ENCODE measurements at places on chromosomes 1 and 21.

DNA sequence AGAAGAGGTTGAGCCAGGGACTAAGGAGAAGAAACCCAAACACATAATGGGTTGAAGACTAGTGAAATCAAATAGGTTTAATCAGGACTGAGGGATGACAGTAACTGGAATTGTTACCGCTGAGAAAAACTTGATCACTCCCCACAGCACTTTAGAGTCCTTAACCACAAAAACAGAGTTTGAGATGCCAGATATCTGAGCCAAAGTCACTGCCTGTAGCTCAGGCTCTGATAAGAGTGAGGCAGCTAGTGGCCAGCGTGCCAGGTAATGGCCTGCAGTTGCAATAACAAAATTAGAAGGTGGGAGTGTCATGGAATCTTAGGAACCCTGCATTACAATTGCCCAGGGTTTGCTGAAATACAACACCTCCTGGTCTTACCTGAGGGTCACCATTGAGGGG lies 48.0 kb downstream of the PRKAB2 start:
- DNase-seq, result no peak

GRCh38 chr1:220697326-220697725 lies 7.2 kb downstream of the C1orf115 start:
- no peak for DNase-seq

DNA sequence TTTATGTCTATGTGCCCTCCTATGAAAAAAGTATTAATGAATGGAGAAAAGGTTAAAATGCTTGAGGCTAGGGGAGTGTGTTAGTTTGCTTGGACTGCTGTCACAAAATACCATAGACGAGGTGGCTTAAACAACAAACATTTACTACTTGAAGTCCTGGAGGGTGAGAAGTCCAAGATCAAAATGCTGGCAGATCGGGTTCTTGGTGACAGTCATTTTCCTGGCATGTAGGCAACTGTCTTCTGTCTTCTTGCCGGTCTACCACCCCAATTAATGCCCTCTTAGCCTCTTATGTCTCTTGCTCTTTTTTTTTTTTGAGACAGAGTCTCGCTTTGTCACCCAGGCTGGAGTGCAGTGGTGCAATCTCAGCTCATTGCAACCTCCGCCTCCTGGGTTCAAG lies 15.0 kb downstream of the ARID1A start:
- no peak for DNase-seq

- DNase-seq, result no peak
Observed at GRCh38 chr1:3577300-3577699, 34.0 kb downstream of the MEGF6 start.

- no peak for DNase-seq
Observed at GRCh38 chr1:71831646-71832045, 450.7 kb downstream of the NEGR1 start.

- DNase-seq, result no peak
Observed at GRCh38 chr1:12448746-12449177, 169.2 kb downstream of the DHRS3 start.

DNA sequence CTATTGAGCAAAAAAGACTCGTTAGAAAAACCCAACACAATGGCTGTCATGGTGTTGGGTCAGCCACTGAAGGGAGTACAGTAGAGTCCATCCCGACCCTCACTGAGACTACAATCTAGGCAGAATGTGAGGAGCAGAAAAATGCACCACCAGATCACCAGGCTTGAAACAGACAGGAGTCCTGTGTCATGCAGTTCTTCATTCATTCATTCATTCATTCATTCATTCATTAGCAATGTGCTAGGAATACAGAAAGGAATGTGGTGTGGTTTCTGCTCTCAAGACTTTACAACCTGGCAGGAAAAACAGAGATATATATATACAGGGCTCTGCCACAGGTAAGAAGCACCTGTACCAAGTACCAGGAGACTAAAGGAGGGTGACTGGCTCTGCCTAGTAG lies 392.3 kb downstream of the OMA1 start:
- no peak for DNase-seq

DNA sequence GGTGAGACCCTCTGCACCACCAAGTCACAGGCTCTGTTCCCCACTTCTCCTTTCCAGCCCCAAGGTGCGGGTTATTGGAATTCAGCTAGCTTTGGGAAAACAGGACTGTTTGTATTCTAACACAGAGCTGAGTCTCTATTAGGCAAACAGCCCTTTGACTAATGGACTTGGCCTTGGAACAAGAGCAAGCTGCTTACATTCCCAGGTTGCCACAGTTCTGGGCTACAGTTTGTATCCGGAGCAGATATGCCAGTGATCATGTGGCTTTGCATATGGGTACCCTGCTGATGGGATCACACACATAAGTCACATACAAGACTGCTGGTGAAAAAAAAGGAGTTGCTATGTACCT lies 110.5 kb upstream of the COA6 start:
- no peak for DNase-seq

GRCh38 chr1:50265790-50266314 lies 157.1 kb downstream of the ELAVL4 start:
- DNase-seq, result no peak

- peak; percentile 27 for DNase-seq
Observed at GRCh38 chr1:235015291-235015985, 113.2 kb downstream of the TOMM20 start.

DNA sequence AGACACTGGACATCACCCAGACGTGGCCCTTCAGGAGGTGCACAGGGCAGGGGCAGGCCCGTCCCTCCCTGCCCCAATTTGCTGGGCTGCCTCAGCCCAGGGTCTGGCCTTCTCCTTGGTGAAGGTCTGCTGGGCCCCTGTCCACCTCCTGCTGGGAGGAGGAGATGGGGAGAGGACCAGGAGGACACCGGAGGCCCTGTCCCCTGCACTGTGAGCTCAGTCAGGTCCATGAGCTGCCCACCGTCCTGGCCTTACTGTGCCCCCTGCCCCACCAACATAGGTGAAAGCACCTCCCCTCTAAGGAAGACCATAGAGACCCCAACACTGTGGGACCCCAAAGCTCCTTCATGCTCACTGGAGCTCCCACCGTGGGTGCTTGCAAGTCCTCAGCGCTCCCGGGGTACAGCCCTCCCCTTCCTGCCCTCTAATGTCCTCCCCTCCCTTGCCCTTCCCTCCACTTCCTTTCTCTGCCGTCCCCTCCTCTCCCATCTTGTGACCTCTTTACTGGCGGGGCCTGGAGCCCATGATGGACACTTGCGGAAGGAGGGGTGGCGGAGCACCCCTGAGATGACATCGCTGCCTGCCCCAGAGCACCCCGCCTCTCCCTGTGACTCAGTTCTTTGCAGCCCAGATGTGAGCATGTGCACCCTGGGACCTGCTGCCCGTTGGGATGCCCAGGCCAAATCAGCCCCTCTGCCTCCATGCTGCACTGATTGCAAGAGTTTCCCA lies 4.6 kb downstream of the LRRC3 start:
- DNase-seq, result no peak

GRCh38 chr1:74637296-74637695 lies 36.3 kb downstream of the ERICH3 start:
- DNase-seq, result no peak

DNA sequence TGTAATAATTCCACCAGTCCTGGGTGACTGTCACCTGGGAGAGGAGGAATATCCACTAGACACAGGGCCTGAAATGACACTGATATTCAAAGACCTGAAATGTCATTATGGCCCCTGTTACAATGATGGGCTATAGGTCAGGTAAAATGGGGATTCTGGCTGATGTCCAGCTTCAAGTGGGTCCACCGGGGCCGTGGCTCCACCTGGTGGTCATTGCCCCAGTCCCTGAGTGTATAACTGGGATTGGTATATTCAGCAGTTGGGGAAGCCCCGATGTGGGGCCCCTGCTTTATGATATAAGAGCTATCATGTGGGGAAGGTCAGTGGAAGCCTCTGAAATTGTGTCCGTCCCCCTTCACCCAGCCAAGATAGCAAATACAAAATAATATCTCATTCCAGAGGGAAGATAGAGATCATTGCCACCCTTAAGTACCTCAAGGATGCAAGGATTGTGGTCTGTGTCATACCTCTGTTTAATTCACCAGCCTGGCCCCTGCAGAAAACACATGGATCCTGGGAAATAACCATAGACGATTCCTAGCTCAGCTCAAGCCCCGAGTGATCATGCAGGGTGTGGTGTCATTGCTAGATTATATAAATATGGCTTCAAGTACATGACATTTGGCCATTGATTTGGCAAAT lies 19.4 kb downstream of the PLEKHO1 start:
- peak; percentile 81 for DNase-seq

DNA sequence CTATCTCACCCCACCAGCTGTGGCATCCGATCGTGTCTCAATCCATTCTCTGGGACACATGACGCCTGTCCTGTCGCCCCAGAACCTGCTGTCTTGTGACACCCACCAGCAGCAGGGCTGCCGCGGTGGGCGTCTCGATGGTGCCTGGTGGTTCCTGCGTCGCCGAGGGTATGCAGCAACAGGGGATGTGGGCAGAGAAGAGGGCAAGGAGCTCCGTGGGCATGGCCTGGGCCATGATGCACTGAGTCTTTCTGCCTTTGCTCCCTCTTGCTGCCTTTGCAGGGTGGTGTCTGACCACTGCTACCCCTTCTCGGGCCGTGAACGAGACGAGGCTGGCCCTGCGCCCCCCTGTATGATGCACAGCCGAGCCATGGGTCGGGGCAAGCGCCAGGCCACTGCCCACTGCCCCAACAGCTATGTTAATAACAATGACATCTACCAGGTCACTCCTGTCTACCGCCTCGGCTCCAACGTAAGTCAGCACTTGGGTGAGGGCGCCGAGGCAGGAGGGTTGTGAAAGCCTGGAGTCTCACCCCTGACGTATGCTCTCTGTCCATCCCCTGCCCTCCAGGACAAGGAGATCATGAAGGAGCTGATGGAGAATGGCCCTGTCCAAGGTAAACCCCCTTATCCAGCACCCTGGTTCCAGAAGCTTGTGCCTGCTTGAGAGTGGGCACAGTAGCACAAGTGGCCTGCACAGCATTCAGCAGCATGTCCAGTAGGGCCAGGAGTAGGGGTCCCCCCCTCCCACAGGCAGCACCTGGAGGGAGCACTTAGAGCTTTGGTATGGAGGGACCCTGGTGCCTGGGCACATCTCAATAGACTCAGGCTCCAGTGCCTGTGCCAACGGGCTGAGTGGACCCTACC lies 8.8 kb downstream of the TINAGL1 start:
- no peak for DNase-seq

GRCh38 chr21:39489380-39489924 lies 37.7 kb downstream of the SH3BGR start:
- DNase-seq, result no peak

DNA sequence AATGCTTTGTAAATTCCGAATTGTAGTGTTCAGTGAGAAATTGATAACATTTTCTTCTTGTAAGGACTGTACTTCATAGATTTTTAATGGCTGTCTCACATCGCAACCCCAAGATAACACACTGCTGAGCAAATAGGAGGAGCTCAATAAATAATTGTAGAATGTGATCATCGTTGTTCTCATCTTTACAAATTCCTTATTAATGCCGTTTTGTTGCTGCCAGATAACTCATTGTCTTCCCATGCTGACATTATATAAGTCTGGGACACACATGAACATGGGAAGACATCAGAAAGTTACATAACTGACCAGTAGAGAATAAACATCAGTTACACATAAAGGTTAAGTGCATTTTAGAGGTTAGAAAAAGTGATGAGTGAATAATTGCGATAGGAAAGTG lies 46.4 kb upstream of the TSPAN2 start:
- DNase-seq, result no peak

- DNase-seq, result peak; percentile 67
Observed at GRCh38 chr21:45326169-45326851, 38.6 kb upstream of the POFUT2 start.

- DNase-seq, result no peak
Observed at GRCh38 chr1:116346943-116347673, 25.9 kb upstream of the ATP1A1 start.

DNA sequence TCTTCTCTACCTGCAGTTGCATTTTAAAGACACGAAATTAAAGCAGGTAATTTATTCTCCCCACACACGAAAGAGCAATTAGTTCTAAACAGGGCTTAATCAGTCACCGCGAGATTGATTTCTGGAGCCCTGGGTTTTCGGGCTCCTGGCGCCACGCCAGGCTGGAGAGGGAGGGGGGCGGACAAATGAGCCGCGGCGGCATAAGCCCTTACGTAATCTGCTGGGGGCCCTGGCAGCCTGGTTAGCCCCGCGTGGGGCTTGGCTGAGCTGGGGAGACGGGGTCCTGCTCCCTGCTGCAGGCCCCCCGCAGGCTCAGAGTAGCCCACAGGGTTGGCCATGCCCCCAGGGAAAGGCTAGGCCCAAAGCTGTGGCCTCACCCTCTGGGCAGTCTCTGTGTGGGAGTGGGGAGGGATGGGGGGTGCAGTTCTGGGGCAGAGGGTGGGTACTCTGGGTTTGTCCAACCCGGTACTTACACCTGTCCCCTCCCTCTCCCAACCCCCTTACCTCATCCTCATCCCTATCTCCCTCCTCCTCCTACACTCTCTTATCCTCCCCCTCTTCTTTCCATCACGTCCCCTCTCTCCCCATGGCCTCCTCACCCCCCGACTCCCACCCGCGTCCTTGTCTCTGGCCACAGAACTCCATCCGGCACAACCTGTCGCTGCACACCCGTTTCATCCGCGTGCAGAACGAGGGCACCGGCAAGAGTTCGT lies 19.9 kb downstream of the FOXO6 start:
- DNase-seq, result peak; percentile 84

DNA sequence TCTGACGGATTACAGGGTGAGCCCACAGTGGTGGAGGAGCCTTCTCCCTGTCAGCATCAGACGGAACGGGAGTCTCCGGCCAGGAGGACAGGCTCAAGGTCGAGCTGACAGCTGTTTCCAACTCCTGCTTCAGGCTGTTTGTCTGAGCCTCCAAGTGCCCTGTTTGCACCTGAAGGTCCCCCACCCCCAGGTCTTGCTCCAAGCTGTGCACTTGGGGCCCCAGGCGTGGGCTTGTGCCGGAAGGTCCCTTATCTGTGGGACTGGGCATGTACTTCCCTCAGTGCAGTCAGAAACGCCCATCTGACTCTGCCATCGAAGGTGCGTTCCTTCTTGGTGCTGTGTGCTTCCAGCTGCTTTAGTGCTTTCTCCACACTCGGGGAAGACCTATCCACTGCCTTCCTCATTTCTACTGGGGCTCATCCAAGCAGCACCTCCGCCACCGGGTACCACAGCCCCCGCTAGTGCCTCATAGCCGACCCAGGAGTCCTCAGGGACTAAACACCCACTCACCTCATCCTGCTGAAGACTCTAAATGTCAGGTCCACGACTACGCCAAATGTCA lies 29.5 kb upstream of the CR2 start:
- DNase-seq, result no peak

DNA sequence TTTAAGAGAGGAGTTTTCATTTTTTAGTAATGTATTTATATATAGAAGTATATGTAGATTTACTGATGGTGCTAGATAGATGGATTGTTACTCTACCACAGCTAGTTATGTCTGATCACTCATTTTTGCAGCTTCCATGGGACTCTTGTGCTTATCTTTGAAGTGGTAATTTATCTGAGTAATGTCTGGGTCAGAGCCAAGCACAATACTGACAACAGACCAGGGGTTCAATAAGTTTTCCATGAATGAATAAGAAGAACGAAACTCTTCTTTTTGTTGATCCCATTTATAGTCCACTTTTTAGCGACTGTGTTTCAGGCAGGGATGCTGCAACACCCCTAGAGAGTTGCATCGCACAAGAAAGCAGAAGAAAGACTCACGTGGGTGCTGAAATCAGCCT lies 935.2 kb downstream of the PLA2G4A start:
- DNase-seq, result no peak
